Thoracic aorta (tissue), 2 donors: ENCODE measurements at places on chromosomes 2 and 18. TPM values are rescaled to one million over a fixed set of nuclear protein-coding genes. Genes with fewer than 3 reads are reported as not detected.

GRCh38 chr2:3472296-3472695 is 47.0 kb downstream of the ADI1 start:
- H3K4me1 ChIP-seq: peaks cover 24% of the 10 kb centered on the region
- H3K36me3 ChIP-seq: peaks cover 8% of the 10 kb centered on the region
- peak overlapping the region; percentile 91 for H3K27ac ChIP-seq
- no peaks in the 10 kb centered on the region for H3K27me3 ChIP-seq
- H3K4me3 ChIP-seq: no peak overlapping the region

DNA sequence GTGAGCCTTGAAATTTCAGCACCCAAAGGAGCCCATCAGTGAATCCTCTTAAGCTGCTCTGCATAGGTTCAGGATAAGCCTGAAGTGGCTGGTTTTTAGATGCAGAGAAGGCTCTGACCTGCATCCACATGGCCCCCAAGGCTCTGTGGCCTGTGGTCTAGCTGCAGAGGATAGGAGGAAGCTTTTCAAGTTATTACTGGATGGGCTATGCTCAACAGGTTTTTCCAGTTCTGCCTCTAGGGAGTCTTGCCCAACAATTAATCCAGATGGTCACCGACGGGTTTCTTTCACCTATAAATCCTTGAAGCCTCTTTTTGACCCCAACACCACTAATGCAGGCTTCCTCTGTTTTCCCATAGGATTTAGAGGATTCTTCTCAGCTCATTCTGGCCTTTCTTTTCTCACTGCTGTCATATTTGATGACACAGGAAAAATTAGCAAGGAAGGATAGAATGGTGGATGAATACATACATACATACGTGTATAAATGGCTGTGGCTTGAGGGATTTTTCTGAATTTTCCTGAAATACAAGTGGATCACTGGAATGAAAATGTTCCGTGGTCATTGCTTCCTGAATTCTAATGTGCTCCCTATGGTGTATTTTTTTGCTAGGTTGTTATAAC is 52.2 kb upstream of the BCL2L11 start:
- no peak overlapping the region for H3K27ac ChIP-seq
- H3K4me3 ChIP-seq: no peak overlapping the region
- H3K4me1 ChIP-seq: peaks cover 12% of the 10 kb centered on the region

- no peak overlapping the region for H3K27ac ChIP-seq
- H3K36me3 ChIP-seq: peaks cover 49% of the 10 kb centered on the region
- no peak overlapping the region for H3K4me3 ChIP-seq
- DNase-seq: no peak
Measured at GRCh38 chr2:230459216-230459615, 43.2 kb downstream of the SP100 start.

GRCh38 chr18:75896865-75897264 is 469.4 kb upstream of the SMIM21 start:
- no peak overlapping the region for H3K4me3 ChIP-seq
- no peak for DNase-seq
- H3K27me3 ChIP-seq: no peaks in the 10 kb centered on the region
- H3K27ac ChIP-seq: no peak overlapping the region
- H3K36me3 ChIP-seq: no peaks in the 10 kb centered on the region
- H3K4me1 ChIP-seq: no peaks in the 10 kb centered on the region

DNA sequence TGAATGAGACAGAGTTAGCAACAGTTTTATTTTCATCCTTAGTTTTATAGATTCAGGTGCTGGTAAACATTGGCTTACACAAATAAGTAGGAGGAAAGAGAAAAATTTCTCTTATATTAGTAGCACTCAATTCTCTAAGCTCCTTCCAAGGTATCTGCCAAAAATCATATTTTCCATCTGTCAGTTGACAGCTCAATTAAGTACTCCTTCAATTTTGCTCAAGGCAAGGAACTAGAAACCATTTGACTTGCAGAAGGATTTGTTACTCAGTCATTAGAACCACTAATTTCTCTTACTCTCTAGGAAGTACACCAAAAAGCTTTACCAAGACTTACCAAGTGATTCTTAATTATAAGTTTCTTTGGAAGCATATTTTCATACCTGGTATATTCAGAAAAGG is 101.4 kb upstream of the ATP8B1 start:
- no peak overlapping the region for H3K27ac ChIP-seq
- H3K36me3 ChIP-seq: no peaks in the 10 kb centered on the region
- H3K4me3 ChIP-seq: no peak overlapping the region
- H3K4me1 ChIP-seq: no peaks in the 10 kb centered on the region

GRCh38 chr2:161713706-161714105 is 89.5 kb downstream of the SLC4A10 start:
- DNase-seq: no peak
- no peaks in the 10 kb centered on the region for H3K27me3 ChIP-seq
- no peak overlapping the region for H3K27ac ChIP-seq
- H3K4me3 ChIP-seq: no peak overlapping the region

DNA sequence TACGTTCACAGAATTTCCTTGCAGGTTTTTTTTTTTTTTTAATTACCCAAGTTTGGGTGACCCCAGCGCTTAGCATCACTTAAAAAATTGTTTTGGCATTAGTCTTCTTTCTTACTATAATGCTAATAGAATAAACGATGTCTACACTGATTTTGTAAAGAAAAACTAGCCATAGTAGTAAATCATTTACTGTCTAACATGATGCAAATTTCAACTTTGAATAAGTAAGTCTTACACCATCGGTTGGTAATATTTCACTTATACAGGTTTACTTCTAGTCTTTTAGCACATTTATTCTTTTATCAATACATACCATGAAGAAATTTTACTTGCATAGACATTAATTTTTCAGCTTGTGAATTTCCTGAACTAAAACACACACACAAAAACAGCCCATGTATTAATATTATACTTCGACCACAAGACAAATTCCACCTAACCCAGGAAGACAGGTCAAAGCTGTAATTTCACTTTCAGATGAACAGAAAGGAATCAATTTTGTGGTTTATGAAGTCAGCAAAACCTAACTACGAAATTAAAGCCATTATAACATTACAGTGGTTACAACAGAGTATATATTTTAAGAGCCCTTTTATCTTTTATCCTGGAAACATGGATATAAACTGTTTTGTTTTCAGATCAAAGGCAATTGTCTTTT is 1.9 kb downstream of the YES1 start:
- H3K27me3 ChIP-seq: no peaks in the 10 kb centered on the region
- DNase-seq: no peak
- no peaks in the 10 kb centered on the region for H3K36me3 ChIP-seq
- H3K4me3 ChIP-seq: no peak overlapping the region

DNA sequence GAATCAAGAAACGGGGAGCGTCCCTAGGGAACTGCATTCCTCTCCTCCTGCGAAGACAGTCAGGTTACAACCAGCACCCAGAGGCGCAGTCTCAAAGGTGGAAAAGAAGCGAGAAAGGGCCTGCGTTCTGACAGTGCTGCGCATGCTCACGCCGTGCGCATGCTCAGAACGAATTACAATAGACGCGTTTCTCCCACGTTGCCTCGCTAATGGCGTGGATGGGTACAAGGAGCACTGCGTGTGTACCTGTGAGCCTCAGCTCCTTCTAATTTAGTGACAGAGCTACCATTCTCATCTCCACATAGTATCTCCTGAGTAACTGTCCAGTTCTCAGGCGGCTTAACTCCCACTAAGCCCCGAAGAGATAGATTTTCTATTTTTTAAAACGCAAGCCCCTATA is 448.8 kb downstream of the TXNL1 start:
- no peaks in the 10 kb centered on the region for H3K27me3 ChIP-seq
- no peaks in the 10 kb centered on the region for H3K36me3 ChIP-seq
- no peak overlapping the region for H3K4me3 ChIP-seq
- H3K27ac ChIP-seq: no peak overlapping the region
- H3K4me1 ChIP-seq: no peaks in the 10 kb centered on the region

Gene GYPC
- 123 TPM for total RNA-seq

Gene PMS1
- 27.6 TPM for total RNA-seq
